ENCODE measurements at places on chromosomes 11 and 22.
A peak's percentile ranks its signal among the peaks of the same experiment; 100 is the strongest.

DNA sequence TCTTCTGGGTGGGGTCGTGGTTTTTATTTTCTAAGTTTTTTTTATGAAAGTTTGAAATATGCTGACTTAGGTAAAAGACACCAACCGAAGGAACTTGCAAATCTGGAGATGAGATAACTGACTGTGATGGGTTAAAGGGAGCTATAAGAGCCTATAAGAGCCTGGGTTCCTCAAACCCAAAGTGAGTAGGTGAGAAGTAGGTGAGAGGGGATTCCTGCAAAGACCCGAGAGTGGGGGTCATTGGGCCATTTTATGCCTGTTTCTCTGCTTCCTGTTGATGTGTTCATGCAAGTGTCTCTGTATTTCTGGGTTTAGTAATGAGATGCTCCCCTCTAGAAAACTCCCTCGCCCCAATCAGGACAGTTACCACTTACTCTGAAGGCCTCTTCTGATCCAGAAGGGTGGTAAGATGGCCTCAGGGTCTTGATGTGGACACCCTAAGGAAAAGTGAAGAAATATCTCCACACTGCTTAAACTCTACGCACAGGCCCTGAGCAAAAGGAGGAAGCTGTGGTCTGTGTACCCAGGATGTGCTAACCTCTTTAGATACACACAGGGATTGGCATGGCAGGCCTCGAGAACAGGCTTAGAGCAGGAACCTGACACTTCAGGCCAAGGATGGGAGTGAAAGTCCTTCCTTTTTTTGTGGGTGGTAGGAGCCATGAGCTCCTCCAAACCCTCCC, 1.8 kb downstream of the FLI1 start:
- no peak for DNase-seq

DNA sequence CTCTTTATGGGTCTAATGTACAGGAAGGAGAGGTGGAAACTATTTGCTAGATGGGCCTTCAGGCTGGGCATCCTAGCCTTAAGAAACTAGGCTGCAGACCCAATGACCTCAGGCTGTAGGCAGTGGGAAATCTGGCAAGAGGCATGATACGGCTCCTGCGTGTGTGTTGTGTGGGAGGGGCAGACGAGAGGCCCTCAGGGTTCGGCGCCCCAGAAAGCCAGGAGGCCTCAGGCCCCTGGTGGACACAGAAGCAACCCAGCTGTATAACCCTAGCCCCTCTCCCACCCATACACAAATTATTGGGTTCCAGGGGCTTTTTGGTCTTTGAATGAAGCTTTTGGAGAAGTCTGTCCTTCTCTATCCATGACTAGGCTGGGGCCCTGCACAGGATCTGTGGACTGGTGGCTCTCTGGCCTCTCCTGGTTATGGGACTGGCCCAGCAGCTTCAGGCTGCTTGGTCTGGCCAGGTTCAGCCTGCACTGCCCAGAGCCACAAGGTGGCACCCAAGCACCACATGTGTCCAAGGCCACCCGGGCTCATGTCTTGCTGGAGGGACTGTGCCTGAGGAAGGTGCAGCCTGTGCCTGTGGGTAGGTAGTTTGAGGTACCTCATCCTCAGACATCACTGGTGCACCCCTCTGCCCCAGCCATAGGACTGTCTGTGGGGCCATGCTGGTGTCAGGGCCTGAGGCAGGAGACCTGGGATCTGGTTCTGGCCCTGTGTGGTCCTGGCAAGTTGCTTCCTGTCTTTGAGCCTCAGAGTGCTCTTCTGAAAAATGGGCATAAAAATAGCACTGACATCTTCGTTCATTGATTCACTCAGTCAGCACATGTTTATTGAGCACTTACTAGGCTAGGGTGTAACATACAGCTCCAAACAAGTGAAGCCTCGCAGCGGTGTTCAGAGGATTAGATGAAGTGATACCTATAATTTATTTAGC, 87.5 kb downstream of the RRM1 start:
- DNase-seq = no peak

- no peak for DNase-seq
Observed at GRCh38 chr11:96203567-96204365, 139.2 kb downstream of the MAML2 start.

DNA sequence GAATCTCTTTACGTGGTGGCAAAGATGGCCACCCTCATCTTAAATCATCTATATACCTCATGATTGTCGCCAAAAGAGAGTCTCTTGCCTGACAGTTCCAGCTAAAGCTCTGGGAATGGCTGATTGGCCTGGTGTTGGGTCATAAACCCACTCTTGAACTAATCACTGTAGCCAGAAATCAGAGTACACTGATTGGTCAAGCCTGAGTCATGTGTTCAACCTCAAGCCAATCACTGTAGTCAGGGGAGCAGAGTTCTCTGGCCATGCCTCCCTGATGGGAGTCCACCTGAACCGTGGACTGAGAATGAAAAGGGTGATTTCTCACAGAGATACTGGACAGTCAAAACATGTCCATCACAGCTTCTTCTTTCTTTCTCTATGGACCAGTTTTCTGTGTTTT, 45.8 kb downstream of the RCN1 start:
- no peak for DNase-seq

- no peak for DNase-seq
Observed at GRCh38 chr11:36352922-36353321, 56.8 kb downstream of the PRR5L start.

GRCh38 chr22:24752088-24752623, 22.4 kb downstream of the PIWIL3 start:
- no peak for DNase-seq

- DNase-seq = no peak
Observed at GRCh38 chr22:49070501-49070900, 757.2 kb downstream of the BRD1 start.

GRCh38 chr22:18121506-18121905, 10.9 kb downstream of the TUBA8 start:
- DNase-seq = no peak

DNA sequence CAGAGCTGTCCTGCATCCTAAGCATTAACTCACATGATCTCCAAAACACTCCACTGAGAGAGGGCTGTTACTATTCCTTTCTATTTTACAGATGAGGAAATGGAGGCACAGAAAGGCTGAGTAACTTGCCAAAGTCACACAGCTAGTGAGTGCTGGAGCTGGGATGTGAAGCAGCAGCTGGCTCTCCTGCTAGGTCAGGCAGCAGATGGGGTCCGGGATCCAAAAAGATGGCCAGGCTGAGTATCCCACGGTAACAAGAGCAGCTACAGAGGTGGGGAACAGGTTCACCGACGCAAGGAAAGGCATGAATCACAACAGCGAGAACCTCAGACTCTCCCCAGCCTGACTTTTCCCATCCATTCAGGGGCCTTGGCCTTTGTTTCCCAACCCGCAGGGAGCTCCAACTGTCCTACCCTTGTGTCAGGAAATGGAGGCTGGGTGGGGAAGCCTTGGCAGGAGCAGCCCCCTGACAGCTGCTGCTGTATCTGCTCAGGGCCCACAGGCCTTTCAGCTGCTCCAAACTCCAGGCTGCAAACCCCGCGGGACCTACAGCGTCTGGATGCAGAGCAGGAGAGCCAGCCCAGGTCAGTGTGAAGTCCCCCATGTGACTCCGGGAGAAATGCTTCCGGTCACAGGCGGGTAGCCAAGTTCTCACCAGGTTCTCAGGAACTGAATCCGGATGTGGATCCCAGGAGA, 29.5 kb downstream of the DKK3 start:
- peak; percentile 84 for DNase-seq

- DNase-seq = no peak
Observed at GRCh38 chr11:79925570-79925969, 484.7 kb upstream of the TENM4 start.

- DNase-seq = no peak
Observed at GRCh38 chr22:50192436-50193204, 6.9 kb downstream of the TRABD start.

- no peak for DNase-seq
Observed at GRCh38 chr11:134124660-134125451, 56.0 kb downstream of the JAM3 start.

GRCh38 chr11:88167853-88168252, 7.4 kb downstream of the RAB38 start:
- no peak for DNase-seq

DNA sequence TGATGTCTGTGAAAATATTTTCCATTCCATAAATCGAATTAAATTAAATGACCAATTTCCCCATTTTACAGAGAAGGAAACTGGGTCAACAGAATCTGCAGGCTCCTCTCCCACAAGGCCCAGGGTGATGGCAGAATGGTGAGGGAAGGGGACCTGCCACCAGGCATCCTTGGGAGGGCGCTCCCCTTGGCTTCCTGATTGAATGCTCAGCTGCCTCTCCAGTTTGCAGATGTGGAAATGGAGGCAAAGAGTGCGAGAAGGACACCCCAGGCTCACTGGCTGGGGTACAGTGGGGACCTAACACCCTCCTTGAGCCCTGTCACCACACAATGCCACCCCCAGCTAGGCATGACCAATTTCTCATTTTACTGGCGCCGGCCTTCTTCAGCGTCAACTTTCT, 28.5 kb upstream of the CSNK1E start:
- DNase-seq = no peak

GRCh38 chr11:15617126-15617525, 502.4 kb downstream of the INSC start:
- no peak for DNase-seq

- DNase-seq = no peak
Observed at GRCh38 chr22:47446821-47447810, 684.7 kb downstream of the TBC1D22A start.

- DNase-seq = no peak
Observed at GRCh38 chr11:134624166-134624920, 212.3 kb upstream of the B3GAT1 start.

GRCh38 chr22:23566705-23567475, 13.2 kb downstream of the IGLL1 start:
- DNase-seq = no peak

DNA sequence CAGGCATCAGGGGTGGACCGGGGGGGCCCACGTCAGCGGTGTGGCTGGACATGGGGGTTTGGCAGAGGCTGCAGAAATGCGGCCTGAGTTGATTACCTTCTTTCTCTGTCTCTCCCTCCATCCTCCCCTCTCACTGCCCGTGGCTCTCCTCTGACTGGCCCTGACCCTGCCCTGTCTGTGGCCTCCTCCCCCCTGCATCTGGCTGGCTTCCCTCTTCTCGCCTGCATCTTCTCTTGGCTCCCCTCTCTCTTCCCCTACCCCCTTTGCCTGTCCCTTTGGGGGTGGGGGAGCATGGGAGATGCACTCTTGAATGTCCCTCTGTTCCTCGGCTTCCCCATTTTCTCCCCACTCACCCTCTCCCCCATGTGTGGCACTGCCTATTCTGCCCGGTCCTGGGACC, 23.9 kb upstream of the TAB1 start:
- no peak for DNase-seq

GRCh38 chr11:110522471-110522870, 92.7 kb downstream of the FDX1 start:
- no peak for DNase-seq

DNA sequence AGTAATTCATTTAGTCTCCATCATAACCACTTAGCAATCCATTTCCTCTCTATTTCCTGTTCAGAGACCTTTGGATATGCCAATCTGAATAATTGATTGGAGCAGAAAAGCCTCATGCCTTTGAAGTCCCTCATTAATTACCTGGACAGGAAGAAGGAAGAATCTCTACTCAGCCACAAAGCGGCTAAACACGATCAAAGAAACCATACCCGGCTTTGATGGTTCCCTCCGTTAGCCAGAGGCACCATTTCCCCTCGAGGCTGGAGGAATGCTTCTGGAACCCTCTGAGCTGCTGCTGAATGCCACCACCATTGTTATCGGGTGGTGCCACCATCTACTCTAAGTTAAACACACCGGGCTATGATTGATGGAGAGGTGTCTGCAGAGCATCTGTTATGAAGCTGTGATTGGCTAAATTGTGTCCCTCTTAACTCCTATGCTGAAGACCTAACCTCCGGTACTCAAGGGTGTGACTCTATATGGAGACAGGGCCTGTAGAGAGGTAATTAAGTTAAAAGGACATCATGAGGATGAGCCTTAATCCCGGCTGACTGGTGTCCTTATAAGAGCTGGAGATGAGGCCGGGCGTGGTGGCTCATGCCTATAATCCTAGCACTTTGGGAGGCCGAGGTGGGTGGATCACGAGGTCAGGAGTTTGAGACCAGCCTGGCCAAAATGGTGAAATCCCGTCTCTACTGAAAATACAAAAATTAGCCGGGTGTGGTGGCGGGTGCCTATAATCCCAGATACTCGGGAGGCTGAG, 168.6 kb downstream of the CTTN start:
- no peak for DNase-seq

DNA sequence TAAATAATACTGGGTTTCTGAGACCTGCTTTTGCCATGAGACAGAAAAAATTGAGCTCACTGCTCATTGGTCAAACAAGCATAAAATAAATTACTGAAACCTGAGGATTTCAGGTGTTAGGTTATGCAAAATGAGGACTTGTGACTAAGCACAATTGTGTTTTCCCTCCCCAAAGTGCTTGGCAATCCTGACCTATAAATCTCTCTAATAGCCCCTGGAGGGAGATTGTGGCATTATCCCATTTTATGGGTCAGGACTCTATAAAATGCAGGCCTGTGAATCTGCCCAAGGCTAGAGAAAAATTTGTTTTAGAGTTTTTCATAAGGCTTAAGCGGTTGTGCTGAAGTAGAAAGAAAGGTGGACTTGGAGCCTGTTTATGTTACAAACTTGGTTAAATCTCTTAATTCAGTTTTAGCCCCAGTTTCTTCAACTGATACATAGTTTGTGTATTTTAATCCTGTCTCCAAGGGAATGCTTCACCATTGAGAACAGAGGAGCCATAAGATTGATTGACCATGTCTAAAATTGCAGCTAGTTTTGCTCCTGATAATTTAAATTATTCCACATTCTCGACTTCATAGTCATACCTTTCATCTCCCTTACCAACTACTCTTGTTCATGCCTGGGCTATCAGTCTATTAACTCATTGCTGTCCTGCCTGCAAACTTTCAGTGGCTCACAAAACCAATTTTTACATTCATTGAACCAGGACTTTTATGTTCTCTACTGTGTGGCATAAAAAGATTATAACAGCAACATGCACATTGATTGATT, 63.6 kb upstream of the LRRC4C start:
- no peak for DNase-seq

DNA sequence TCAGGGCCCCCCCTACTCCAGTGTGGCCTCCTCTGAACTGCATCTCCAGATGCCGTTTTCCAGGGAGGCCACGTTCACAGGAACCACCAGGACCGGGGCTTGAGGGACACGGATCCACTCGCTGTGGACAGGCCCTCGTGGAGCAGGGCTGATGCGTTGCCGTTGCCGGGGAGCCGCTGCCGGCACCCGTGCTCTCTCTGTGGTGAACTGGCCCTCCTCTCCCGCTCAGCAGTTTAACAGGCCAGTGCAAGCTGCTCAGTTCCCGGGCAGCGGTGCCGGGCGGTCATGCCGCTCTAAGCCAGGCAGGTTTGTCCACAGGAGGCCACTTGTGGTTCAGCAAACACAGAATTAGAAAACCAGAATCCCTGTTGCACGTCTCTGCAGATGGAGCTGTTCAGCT, 301.6 kb downstream of the TBC1D22A start:
- no peak for DNase-seq
